ENCODE measurements at places on chromosomes 5 and 9.

DNA sequence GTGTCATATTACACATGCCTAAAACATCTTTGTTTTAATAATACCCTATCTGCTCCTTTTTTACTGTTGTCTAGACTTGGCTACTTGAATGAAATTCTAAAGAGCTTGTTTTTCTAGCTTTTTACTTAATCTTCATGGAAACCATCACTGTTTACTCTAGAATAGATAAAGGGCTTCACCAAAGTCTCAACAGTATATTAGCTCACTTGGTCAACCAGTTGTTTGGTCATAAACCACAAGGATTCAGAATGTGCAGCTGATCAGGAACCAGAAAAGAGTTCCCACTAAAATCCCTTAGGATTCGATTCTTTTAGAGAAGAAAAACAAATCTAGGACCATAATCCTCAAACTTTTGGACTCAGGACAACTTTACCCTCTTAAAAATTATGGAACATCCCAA is 38.0 kb downstream of the CDO1 start:
- DNase-seq, result no peak

DNA sequence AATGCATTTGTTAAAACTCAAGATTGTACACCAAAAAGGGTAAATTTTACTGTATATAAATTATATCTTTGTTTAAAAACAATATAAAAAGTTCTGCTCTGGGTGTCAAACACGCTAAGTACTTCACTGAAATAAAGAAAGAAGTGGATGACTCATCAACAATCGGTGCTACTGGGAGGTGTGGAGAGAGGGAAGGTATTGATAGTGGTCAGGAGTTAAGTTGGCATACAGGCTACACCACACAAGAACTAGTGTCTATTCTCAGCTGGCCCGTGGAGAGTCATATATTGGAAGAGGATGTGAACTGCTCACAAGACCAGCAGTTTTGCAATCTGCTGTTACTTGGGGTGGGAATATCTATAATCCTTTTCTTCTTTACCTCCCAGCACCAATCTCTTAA is 145.7 kb upstream of the TRPC7 start:
- DNase-seq, result no peak

- DNase-seq, result peak; percentile 92
These were observed 62.7 kb upstream of the OSMR start for GRCh38 chr5:38783011-38783561.

DNA sequence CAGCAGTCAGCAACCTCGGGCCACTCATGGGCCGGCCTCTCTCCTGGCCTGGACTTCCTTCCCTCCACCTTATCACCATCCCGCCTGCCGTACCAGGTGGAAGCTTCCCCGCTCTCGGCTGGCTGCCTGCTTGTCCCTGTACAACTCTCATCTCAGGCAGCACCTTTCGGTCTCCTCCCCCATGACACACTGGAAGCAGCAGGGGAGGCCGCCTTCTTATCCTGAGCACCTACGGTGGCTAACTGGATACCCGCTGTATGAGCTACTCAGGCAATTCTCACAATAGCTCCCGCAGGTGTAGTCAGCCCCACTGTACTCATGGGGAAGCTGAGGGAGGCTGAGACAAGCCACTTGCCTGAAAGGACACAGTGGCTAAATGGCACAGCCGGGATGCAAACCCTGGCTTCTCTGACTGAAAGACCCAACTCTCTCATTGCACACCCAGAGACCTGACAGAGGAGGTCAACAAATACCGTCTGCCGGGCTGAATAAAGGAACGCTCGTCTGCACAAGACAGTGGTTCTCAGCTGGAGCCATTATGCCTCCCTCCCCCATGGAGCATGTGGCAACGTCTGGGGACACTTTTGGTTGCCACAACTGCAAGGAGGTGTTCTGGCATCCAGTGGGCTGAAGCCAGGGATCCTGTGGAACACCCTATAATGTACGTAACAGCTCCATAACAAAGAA is 9.6 kb downstream of the STK10 start:
- DNase-seq, result no peak

DNA sequence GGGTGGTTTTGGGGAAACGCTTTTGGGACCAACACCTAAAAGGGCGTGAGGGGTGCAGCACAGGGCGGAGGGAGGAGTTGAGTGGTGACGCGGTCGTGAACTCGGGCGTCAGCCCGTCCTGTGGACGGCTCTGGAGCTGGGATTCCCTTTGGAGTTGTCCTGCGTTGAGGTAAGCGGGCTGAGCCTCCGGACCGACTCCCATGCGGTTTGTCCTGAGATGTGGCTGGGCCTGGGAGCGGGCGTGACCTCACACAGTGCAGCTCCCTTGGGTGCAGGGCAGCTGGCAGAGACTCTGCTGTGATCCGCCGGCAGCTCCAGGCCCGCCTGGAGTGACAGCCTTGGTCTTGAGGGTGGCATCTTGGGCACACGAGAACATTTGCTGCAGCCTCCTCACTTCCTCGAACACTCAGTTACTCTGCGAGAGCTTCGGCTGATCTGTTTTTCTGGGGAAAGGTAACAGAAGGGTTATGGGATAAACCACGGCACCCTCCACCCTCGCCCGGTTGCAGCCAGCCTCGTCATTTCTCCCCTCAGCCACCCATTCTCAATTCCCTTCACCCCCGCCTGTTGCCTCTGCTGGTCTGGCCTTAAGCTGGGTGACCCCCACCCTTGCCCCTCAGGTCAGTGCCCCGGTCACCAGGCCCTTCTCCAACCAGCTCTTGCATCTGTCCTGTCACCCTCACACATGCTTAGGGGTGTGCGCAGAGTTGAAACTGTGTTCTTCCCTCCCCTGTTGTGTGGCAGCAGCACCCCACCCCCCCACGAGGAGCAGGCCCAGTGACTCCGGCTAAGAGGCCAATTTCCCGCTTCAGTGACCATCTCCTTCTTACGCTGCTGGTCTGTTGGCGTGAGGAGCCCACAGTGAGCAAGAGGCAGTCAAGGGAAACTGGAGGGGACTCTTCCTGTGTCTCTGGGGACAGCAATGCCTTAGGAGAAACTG is 94.2 kb upstream of the COL5A1 start:
- peak; percentile 17 for DNase-seq

DNA sequence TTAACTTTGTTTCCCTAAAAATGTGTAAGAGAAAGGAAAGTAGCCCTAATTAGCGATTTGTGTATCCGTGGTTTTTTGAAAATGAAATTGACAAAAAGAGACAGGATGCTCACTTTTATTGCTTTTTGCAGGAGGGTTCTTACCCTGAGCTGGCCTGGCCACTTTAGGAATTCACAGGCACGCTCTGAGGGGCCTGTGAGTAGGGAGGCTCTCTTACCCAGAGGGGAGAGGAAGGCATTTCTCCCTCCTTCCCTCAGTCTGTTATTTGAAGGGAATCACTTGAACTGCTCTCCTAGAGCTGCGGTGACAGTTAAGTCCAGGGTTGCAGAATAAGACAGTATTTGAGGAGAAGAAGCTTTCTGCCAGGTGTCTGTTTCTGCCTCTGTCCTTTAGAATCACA is 16.7 kb downstream of the PIK3R1 start:
- no peak for DNase-seq

DNA sequence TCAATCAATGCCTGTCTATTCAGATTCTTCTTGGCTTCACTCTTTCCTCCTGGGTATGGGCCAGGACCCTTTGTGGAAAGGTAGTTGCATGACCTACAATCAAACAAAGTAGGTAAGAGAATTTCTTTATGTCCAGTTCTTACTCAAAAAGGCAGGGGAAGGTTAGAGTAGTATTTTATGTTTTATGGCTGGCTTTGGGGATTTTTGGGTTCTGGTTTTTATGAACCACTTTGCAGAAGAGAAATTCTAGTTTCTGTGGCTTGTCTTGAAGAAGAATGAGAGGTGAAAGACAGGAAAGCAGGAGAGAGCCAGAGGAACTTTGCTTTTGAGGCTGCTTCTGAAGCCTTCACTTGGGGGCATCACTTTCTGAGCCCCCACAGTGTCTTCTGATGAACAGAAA is 14.7 kb upstream of the CRHBP start:
- DNase-seq, result no peak

GRCh38 chr5:61047346-61047745 is 102.3 kb downstream of the NDUFAF2 start:
- DNase-seq, result no peak

- no peak for DNase-seq
These were observed 224.6 kb downstream of the SYK start for GRCh38 chr9:91026266-91026665.

DNA sequence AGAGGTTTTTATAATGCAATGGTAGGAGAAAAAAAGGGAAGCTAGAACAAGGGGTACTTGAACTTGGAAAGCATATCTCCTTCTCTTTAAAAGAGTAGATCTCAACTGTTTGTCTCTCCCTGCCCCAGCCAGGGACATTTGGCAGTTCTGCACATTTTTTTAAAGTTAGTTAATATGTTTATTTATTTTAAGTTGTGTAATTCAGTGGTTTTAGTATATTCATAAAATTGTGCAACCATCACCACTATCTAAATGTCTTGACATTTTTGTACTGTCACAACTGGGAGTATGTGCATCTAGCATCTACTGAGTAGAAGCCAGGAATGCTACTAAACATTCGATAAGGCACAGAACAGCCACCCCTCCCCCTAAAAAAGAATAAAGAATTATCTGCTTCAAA is 103.5 kb upstream of the DPYSL3 start:
- no peak for DNase-seq

GRCh38 chr5:118195211-118195610 is 793.1 kb downstream of the DTWD2 start:
- DNase-seq, result no peak

DNA sequence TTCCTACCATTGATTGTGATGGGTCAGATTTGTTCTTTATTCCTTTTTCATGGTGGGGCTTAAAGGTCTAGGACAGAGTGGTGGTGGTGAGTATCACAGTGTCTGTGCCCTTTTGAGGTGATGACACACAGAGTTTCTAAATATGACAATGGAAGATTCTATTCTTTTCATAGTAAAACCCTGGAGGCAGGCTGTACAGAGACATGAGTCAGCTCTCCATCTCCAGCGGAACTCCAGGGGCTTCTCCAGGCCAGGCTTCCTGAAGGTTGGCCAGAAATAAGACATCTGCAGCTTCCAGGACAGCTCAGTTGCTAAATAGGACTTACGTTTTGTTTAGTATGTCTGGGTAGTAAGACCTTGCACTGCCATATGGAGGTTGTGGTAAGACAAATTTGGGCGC is 229.5 kb downstream of the CD180 start:
- no peak for DNase-seq

- DNase-seq, result no peak
These were observed 248.6 kb upstream of the KLF4 start for GRCh38 chr9:107737987-107738743.

DNA sequence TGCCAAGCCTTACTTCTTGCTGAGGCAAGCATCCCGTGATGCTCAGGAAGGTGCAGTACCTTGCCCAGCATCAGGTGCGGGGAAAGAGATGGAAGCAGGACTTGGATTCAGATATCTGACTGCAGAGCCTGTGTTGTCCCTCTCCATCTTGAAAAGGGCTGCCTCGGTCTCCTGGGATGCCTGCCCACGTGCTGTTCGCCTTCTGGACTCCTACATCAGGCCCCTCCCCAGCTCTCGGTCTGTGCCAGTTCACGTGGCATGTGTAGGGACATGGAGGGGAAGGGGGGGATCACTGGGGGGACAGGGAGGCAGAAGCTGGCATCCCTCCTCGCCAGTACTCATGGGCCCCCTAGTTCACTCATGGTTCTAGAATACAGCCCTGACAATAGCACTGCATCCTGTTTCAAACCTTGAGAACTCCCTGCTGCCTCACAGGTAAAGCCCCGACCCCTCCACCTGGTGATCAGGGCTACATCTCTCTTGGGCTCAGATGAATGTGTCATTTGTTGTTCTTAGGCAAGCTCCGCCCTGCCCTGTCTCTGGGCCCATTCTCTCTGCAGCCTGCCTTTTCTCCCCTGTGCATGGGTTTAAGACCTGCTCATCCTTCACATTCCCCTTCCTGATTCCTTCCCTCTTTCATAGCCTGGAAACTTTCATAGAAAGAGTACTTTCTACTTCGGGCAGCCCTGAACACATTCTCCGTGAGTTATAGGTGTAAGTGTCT is 38.9 kb upstream of the SLC25A51 start:
- DNase-seq, result no peak

DNA sequence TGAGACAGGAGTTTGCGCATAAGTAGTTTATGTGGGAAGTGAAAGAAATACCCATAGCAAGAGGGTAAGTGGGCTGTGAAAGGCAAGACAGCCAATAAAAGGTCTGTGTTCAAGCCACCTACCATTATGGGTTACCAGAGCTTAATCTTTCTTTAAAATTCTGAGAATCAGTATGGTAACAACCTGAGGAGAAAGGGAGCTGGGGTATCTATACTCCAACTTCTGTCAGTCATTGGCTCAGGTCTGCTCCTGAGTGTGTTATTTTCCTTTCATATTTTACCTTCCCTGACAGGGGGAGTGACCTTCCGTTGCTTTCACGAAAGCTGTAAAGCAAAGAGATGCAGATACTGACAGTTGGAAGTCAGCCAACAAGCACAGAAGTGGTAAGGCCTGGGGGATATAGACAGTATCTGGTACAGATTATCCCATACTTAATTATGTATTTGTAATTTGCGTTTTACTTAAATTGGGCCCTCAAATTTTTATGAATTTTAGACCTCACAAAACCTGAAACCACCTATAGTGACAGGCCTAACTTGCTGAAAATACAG is 233.4 kb downstream of the RAB3C start:
- DNase-seq, result no peak

All from DMS79 (cell line).